Lower leg skin (tissue), 4 donors: ENCODE measurements at places on chromosomes 5 and 9. TPM values are rescaled to one million over a fixed set of nuclear protein-coding genes. Genes with fewer than 3 reads are reported as not detected.

The ISCA1 gene
- 28.1 TPM for total RNA-seq

GRCh38 chr5:73005886-73006285, 50.0 kb downstream of the FCHO2 start:
- no peak for DNase-seq

- no peak for DNase-seq
Measured at GRCh38 chr9:133124907-133125275, 3.9 kb upstream of the RALGDS start.

DNA sequence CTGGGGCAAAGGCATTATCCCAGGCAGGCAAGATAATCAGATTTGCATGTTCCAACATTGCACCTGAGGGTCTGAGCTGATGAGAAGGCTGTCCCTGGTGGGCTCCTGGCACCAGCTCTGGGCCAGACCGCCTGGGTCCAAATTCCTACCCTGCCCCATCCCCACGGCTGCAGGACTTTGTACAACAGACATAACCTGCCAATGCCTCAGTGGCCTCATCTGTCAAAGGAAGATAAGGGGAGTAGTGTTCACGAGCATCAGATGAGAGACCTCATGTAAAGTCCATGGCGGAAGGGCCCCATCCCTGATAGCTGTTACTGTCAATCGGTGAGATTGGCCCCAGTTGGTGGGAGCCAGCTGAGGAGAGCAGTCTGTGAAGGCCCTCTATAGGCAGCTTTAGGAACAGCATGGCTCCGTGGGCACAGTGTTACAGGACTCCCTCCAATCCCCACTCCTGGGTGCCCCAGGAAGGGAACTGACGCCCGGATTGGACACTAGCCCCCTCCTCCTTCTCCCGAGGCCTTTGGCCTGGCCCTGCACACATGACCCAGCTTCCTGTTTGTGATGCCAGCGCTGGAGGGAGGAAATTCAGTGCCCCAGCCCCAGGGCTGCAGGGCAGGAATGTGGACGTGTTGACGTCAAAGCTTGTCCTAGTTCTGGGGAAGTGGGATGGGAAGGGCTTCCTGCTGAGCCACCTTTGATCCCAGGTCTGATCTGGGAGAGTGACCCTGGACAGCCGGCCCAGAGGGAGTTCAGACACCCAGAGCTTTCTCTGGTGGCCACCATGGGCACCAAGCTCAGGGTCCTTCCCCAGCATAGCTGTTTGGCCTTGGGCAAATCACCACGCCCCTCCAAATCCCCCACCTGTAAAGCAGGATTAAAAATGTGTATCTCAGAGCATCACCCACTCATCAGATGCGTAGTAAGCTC, 56.2 kb downstream of the DUSP1 start:
- peak; percentile 86 for DNase-seq

GRCh38 chr5:80072103-80073073, 37.2 kb downstream of the THBS4 start:
- no peak for DNase-seq
